Trophoblast cell (in vitro differentiated cells and primary cell): ENCODE measurements at places on chromosomes 16 and 17.

DNA sequence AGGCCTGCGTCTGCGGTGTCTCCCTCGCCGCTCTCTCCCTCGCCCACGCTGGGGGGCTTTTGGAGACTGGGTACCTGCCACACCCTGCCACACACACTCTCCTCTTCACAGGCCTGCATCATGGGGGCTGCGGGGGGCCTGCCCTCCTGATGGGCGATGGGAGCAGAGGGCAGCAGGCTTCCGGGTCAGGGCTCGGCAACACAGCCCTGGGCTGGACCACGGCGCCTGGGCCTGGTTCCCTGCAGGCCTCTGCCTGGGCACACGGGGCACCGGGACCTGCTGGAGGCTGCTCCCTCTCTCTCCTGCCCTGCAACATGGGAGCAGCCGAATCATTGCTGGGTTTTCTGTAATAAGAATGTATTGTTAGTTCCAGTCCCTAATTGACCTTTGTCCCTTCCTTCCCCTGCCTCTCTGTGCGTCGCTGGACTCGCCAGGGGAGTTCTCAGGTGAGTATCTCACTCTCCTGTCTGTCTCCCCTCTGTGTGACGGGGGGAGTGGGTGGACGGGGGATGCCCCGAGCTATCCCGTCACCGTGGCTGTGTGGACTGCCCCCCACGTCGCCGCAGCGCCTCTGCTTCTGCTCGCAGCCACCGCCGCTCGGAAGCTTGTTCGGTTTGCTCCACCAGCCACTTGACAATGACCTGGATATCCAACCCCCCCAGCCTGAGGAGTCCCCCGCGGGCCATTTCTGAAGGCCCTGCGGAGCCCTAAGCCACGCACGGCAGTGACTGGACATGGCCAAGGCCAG is 13.5 kb downstream of the NME3 start:
- no peaks in the 10 kb centered on the region for H3K4me1 ChIP-seq
- no peak overlapping the region for H3K4me3 ChIP-seq
- H3K36me3 ChIP-seq = peaks cover 37% of the 10 kb centered on the region
- DNase-seq = no peak
- H3K27ac ChIP-seq = no peak overlapping the region

GRCh38 chr16:3131755-3132377 is 3.0 kb upstream of the ZNF213 start:
- DNase-seq = peak; percentile 60
- no peak overlapping the region for H3K27ac ChIP-seq
- no peak overlapping the region for H3K4me3 ChIP-seq
- H3K4me1 ChIP-seq = peaks cover 6% of the 10 kb centered on the region

DNA sequence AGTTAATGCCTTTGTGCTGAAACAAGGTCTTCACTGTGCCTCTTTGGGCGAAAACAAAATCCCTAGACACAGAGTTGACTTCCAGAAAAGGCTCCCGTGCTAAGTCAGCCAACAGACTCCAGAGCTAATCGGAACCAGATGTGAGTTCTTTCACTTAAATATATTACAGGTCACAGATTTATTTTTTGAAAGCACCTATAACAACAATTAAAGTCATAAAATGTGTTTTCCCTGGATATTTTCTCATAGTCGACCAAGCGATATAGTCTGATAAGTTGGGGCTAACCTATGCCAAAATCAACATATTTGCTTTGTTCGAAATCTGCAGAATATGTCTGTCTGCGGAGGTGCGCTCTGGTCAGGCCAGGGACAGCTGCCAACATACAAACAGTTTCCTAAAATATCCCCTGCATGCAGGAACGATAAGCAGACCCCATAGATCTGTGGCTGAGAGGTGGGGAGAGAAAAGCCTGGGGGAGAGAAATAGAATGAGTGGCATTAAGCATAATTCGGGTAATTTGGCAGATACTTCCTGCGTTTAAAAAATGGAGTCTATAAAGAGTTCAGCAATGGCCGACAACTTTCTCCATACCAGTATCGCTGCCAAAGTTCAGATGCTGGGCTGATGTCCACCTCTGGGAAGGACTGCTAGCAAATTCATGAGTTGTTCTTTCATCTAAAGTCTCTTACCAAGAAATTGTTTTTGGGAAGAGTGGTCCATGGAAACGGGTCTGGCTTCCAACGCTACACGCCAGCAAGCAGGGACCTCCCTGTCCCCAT is 50.8 kb upstream of the MYH10 start:
- H3K27ac ChIP-seq = no peak overlapping the region
- H3K27me3 ChIP-seq = no peaks in the 10 kb centered on the region
- H3K4me3 ChIP-seq = no peak overlapping the region
- no peak for DNase-seq
- H3K36me3 ChIP-seq = no peaks in the 10 kb centered on the region

- no peaks in the 10 kb centered on the region for H3K27me3 ChIP-seq
- H3K27ac ChIP-seq = no peak overlapping the region
- no peak overlapping the region for H3K4me3 ChIP-seq
- peaks cover 9% of the 10 kb centered on the region for H3K36me3 ChIP-seq
- H3K4me1 ChIP-seq = peaks cover 11% of the 10 kb centered on the region
These were observed 41.0 kb downstream of the PAFAH1B1 start for GRCh38 chr17:2634361-2634960.

DNA sequence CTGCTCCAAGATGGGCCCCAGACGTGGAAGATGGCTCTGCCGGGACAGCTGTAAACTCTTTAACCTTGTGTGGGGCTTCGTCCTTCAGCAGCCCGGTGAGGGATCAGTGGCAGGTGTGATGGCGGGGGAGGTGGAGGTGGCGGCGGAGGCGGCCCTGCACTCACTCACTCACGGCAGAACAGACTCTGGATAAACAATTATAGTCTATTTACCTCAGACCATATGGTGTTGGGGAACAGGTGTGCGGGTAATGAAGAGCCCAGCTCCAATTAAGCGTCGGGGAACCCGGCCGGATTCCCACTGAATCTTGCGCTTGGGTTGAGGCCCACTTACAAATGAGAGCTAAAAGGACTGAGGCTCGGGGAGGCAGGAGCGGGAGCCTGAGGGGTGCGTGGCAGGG is 104.3 kb upstream of the SDK2 start:
- H3K27me3 ChIP-seq = no peaks in the 10 kb centered on the region
- H3K36me3 ChIP-seq = no peaks in the 10 kb centered on the region
- H3K27ac ChIP-seq = no peak overlapping the region
- no peak overlapping the region for H3K4me3 ChIP-seq
- DNase-seq = no peak

DNA sequence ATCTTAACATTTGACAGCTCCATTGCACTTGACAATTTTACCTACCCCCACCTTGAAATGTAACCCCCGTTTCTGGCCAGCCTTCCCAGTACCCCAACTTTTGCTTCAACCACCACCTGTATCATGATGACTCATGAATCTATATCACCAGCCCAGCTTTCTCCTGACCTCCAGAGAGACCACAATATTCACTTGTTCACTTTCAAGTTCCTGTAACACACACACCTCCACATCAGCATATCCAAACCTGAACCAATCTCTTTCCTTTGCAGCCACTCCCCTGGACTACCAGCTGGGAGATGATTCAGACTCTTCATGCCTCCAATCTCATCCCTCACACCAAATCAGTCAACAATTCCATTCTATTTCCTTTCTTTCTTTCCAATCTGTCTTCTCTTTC is 8.0 kb downstream of the SMG6 start:
- no peak for DNase-seq
- no peak overlapping the region for H3K4me3 ChIP-seq
- H3K4me1 ChIP-seq = peaks cover 6% of the 10 kb centered on the region

GRCh38 chr17:58755577-58756245 is at the start of gene PPM1E:
PPM1E (plus strand) TSS chr17:58755854.
- peak within 1 kb of the TSS; percentile 78 for H3K4me3 ChIP-seq
- H3K27ac ChIP-seq = no peak within 1 kb of the TSS
- no peaks in the 10 kb centered on the region for H3K4me1 ChIP-seq

DNA sequence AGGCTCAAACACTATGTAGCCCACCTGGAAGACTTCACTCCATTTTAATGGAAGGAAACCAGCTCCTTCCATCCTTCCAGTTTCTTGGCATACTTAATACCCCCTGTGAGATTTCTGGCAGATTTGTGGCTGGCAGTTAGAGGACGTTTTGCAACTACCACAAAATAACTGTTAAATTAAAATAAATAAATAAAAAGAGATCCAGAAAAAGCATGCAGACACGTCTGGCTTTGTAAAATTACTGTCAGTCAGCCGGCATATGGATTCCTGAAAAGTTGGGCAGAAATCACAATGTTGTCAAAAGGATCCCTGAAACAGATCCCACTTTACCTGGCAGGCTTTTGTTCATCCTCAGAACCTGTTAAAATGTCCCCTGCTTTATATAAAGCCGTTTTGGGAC is 113.9 kb downstream of the ASIC2 start:
- H3K4me1 ChIP-seq = no peaks in the 10 kb centered on the region
- no peak overlapping the region for H3K27ac ChIP-seq
- no peak overlapping the region for H3K4me3 ChIP-seq
- no peak for DNase-seq
- H3K36me3 ChIP-seq = no peaks in the 10 kb centered on the region

- H3K4me3 ChIP-seq = no peak overlapping the region
- no peak overlapping the region for H3K27ac ChIP-seq
- no peaks in the 10 kb centered on the region for H3K27me3 ChIP-seq
- peaks cover 5% of the 10 kb centered on the region for H3K36me3 ChIP-seq
- no peak for DNase-seq
- no peaks in the 10 kb centered on the region for H3K4me1 ChIP-seq
These were observed 7.5 kb downstream of the CCDC40 start for GRCh38 chr17:80043963-80044362.

- DNase-seq = peak; percentile 94
- peaks cover 39% of the 10 kb centered on the region for H3K4me1 ChIP-seq
- H3K4me3 ChIP-seq = no peak overlapping the region
- no peak overlapping the region for H3K27ac ChIP-seq
These were observed 141.4 kb upstream of the GSE1 start for GRCh38 chr16:85471469-85472431.

DNA sequence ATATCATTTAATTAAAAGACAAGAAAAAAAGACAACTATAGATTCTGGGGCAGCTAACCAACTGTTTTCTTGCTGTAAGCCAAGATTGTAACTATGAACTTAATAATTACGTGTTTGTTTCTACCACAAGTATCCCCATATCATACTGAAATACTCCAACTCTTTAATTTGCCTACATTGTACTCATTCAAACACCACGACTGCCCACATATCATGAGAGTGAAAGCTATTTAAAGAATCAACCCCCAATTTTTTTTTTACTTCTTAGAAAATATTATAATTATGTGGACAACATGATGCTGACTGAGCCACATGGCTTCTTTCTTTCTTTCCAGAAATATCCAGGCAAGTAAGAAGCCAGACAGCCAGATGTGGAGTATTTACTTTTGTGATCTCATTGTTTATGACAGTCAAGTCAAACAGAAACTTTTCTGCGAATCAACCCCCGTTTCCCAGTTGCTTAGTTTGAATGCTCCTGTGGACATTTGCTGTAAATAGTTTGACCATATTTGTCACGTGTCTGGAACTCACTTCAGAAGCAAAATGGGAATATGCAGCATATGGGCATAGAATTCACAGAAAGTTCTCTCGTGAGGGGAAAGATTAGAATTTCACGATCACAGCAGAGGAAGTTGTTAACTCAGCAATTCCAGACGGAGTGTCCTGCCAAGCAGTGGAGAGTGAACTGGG is 126.8 kb upstream of the PSMD7 start:
- no peak overlapping the region for H3K27ac ChIP-seq
- no peak overlapping the region for H3K4me3 ChIP-seq
- no peaks in the 10 kb centered on the region for H3K27me3 ChIP-seq
- no peak for DNase-seq
- H3K4me1 ChIP-seq = no peaks in the 10 kb centered on the region
- no peaks in the 10 kb centered on the region for H3K36me3 ChIP-seq

DNA sequence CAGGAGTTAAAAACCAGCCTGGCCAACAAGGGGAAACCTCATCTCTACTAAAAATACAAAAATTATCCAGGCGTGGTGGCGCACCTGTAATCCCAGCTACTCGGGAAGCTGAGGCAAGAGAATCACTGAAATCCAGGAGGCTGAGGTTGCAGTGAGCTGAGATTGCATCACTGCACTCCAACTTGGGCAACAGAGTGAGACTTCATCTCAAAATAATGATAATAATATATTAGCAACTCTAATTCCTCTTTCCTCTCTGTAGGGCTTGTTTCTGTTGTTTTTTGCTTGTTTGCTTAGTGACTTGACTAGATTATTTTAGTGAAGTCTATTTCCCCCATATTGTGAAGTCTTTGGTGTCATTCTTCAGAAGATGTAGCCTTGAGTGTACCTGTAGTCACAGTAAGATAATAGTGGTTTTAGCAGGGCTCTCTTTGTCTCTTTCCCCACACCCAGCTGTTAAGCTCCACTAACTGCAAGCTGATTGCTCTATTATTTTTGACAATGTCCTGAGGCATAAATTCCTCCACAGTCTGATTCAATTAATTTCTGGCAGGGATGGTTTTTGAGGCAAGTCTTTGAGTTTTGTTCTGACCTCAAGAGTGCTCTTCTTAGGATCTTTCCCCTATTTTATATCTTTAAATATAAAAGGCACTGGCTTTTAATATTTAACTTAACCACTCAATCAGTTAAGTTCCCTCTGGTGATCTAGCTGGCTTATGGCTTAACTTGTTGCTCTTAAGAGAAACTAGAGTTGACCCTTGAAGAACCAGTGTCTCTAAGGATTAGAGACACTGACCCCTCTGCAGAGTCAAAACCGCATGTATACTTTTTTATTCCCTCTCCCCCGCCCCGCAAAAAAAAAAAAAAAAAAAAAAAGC is 18.6 kb upstream of the TNFSF12 start:
- no peak overlapping the region for H3K4me3 ChIP-seq
- no peaks in the 10 kb centered on the region for H3K27me3 ChIP-seq
- H3K27ac ChIP-seq = no peak overlapping the region
- no peaks in the 10 kb centered on the region for H3K36me3 ChIP-seq
- no peaks in the 10 kb centered on the region for H3K4me1 ChIP-seq

- DNase-seq = no peak
- peaks cover 12% of the 10 kb centered on the region for H3K4me1 ChIP-seq
- no peak overlapping the region for H3K4me3 ChIP-seq
- H3K27me3 ChIP-seq = no peaks in the 10 kb centered on the region
These were observed 19.5 kb downstream of the COTL1 start for GRCh38 chr16:84598360-84598759.

DNA sequence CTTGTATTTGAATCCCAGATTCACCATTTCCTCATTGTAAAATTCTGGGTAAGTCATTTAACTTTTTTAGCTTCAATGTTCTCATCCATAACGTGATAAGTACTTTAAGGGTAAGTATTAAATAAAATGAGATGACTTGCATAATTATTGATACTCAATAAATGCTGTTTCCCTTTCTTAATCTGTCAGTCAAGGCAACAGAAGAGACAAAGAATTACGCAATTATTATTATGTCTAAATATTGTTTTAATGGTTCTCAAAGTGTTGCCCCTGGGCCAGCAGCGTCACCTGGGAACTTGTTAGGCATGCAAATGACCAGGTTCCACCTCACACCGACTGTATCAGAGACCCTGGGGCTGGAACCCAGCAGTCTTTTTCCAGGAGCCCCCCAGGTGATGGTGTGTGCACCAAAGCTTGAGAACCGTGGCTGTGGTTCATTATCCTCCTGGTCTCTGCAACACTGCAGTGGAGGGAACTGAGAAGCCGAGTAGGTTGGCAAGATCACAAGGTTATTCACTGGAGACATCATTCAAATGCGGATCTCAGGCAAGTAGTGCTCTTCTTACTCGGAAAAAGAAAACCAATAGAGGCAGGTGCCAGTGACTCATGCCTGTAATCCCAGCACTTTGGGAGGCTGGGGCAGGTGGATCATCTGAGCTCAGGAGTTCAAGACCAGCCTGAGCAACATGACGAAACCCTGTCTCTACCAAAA is 43.5 kb downstream of the LYRM9 start:
- no peaks in the 10 kb centered on the region for H3K27me3 ChIP-seq
- no peak overlapping the region for H3K4me3 ChIP-seq
- no peaks in the 10 kb centered on the region for H3K4me1 ChIP-seq
- H3K36me3 ChIP-seq = no peaks in the 10 kb centered on the region
- DNase-seq = no peak
- no peak overlapping the region for H3K27ac ChIP-seq
